Mesenteric fat pad (tissue), 1 donor: ENCODE measurements at places on chromosomes 11 and 22. TPM values are rescaled to one million over a fixed set of nuclear protein-coding genes. Genes with fewer than 3 reads are reported as not detected.

MUC2 gene
- 0.80 TPM for total RNA-seq

LUZP2 gene
- 0.32 TPM for total RNA-seq

APLNR gene
- total RNA-seq = 13.7 TPM

EFEMP2 gene
- 87.7 TPM for total RNA-seq

BIRC3 gene
- 5.3 TPM for total RNA-seq

SHISAL1 gene
- 3.3 TPM for total RNA-seq

IL17REL gene
- total RNA-seq = not detected

UBQLNL gene
- total RNA-seq = 0.19 TPM

DDX10 gene
- total RNA-seq = 27.7 TPM

MRTFA gene
- 49.8 TPM for total RNA-seq

INS gene
- total RNA-seq = 0.74 TPM

LMO2 gene
- 27.3 TPM for total RNA-seq

SUSD2 gene
- total RNA-seq = 5.9 TPM

USP2 gene
- 4.2 TPM for total RNA-seq

DNA sequence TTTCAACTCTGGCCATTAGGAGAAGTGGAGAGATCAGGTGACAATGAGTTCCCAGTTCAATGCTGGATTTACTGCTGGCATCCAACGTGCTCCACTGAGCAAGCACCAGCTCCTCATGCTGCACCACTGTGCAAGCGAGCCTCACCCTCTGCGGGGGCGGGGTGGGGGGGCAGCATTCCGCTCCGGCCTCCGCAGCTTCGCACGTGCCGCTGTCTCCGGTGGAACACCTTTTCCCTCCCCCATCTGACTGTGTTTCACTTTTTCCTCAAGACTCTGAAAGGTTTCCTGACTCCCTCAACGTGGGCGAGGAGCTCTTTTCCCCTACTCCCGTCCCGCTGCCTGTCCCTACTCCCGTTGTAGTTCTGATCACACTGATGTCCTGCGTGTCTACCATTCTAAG, 835 bp upstream of the RHOD start:
- no peak for DNase-seq

GRCh38 chr11:15931497-15931896, 424.8 kb downstream of the SOX6 start:
- no peak for DNase-seq

DNA sequence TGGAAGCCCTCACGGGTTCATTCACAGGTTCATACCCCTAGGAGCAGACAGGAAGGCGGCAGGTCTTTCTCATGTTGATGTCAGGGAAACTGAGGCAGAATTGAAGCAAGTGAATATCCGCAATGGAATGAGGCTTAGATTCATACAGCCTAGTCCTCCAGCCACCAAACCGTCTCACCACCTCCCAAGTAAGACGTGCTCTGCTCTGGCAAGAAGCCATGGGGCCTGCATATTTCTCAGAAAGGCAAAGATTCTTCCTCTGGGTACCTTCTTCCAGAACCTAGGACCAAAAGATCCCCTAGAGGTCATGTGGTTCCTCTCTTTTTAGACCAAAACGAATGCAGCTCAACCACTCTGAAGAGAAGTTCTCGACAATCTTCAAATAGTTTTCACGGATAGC, 1.7 kb downstream of the AP1B1 start:
- DNase-seq = no peak

DNA sequence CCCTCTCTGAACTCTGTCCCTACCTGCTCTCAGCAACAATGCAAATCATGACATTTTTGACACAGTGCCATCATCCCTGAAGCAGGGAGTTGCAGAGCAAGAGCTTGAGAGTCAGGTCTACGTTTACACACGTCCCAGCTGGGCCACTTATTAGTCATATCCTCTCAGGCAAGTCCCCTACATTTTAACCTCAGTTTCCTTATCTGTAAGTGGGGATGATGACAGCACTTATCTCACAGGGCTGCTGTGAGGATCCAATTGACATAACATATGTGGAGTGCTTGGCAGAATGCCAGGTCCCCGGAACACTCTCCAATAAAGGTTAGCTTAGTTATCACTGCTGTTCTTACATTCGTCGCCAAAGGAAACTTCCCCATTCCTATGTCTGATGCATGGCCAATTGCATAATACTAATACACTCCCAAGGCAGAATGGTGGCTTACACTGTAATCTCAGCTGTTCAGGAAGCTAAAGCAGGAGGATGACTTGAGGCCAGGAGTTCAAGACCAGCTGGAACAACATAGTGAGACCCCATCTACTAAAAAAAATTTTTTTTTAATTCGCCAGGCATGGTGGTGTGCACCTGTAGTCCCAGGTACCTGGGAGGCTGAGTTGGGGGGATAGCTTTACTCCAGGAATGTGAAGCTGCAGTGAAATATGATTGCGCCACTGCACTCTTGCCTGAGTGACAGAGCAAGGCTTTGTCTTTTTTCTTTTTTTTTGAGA, 16.6 kb downstream of the ASCC2 start:
- no peak for DNase-seq

GRCh38 chr11:17931595-17931994, 81.3 kb downstream of the SERGEF start:
- no peak for DNase-seq

- no peak for DNase-seq
These were observed 131.8 kb downstream of the FEZ1 start for GRCh38 chr11:125364121-125364826.

DNA sequence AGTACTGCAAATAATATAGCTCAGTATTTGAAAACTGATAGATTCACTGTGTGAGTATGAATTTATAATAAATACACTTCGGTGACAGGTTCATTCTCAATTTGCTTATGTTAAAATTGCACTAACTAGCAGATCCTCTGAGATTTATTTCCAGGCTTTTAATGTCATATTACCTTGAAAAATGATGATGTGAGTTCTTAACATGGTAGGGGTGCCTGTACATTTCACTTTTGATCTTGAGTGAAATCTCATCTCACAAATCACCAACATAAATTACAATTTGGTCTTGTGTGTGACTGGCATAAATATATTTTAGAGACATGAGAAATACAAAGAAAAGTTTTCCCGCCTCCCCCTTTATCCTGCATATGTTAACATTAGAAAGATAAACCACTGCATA, 240.4 kb downstream of the DYNC2H1 start:
- no peak for DNase-seq

- DNase-seq = no peak
These were observed 23.6 kb downstream of the APOL3 start for GRCh38 chr22:36136988-36137387.

GRCh38 chr22:45903355-45904135, 73.4 kb downstream of the WNT7B start:
- DNase-seq = no peak

DNA sequence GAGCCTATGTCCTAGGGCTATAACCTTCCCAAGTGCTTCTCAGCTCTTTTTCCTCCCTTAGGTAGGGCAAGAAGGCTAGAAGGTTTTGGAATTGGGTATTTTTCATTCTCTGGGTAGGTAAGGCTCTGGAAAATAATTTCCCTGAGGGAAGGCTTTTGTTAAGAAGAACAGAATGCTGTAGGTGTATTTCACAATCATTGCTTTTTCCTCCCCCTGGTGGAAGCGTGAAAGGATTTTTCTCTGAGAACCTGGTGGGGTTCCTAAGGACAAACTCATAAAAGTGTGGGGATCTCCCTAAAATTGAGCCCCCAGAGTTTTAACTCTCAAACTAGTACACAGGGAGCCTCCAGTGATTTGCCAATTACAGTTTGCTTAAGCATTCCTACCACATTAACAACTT, 41.1 kb upstream of the NARS2 start:
- no peak for DNase-seq

- DNase-seq = no peak
These were observed 820.4 kb downstream of the LUZP2 start for GRCh38 chr11:25317216-25317615.
